ENCODE measurements at places on chromosomes 3 and 15. TPM values are rescaled to one million over a fixed set of nuclear protein-coding genes. Genes with fewer than 3 reads are reported as not detected.

Gene TEX264
- polyA plus RNA-seq: 63.5 TPM

Gene FSIP1
- polyA plus RNA-seq: 4.1 TPM

Gene LDHAL6B
- polyA plus RNA-seq: 0.10 TPM

Gene SLC28A1
- 5.3 TPM for polyA plus RNA-seq

Gene BTD
- 22.6 TPM for polyA plus RNA-seq

Gene SEMA3G
- 29.1 TPM for polyA plus RNA-seq

Gene NCEH1
- 4.8 TPM for polyA plus RNA-seq

Gene FBXL2
- polyA plus RNA-seq: 28.3 TPM

Gene ACVR2B
- 15.4 TPM for polyA plus RNA-seq

Gene TPRG1
- polyA plus RNA-seq: 0.75 TPM

Gene HTR3E
- polyA plus RNA-seq: not detected

Gene DCLK3
- polyA plus RNA-seq: 0.96 TPM

Gene DNAH12
- 2.0 TPM for polyA plus RNA-seq
